NAMALWA (cell line): ENCODE measurements at places on chromosomes 6 and 20.
A peak's percentile ranks its signal among the peaks of the same experiment; 100 is the strongest.

DNA sequence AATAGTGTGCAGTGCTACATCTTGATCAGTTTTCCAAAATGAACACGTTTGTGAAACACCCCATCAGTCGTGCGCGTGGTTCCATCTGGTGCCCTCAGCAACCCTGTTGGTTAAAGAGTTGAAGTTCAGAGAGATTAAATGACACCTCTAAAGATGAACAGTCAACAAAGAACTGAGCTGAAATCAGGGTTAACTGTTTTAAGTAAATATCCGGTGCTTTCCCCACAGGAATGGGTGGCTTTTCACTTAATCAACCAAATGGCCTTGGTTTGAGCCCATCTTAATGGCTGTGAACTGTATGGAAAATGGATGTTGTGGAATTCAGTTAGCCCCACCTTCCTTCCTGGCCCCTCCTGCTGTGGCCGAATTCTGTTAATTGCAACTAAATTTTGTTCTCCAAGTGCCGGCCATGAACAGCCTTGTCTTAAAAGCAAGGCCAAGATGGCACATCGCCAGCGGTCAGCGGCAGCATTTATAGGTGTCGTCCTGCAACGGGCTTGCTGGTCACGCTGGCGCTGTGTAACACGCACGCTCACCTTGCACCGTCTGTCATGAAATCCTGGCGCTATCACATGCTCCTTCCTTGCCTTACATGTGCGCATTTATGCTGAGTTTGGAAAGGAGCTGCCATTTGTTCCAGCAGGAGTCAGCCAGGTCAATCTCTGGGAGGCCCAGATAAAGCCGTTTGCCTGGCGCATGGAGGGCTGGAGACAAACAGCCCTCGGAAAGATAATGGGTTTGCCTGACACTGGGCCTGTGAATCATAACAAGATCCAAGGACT is 164.5 kb downstream of the ERMARD start:
- no peak for DNase-seq

DNA sequence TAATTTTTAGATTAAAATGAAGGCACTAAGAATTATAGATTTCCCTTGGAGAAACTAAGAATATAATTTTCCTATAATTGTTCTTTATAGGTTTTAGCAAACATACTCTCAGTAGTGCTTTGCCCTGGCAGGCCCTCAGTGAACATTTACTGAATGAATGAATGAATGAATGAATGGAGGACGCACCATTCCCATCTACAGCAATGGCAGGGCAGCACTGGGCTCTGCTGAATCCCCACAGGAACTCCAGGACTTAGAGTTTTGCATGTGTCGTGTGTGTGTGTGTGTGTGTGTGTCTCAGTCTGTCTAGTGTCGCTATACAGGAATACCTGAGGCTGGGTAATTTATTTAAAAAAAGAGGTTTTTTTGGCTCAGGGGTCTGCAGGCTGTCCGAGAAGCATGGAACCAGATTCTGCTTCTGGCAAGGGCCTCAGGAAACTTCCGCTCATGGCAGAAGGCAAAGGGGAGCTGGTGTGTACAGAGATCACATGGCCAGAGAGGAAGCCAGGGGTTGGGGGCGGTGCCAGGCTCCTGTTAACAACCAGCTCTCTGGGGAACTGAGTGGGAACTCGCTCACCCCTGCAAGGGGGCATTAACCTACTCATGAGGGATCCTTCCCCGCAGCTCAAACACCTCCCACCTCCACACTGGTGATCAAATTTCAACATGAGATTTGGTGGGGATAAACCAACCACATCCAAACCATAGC is 20.1 kb downstream of the RNASET2 start:
- DNase-seq, result no peak

DNA sequence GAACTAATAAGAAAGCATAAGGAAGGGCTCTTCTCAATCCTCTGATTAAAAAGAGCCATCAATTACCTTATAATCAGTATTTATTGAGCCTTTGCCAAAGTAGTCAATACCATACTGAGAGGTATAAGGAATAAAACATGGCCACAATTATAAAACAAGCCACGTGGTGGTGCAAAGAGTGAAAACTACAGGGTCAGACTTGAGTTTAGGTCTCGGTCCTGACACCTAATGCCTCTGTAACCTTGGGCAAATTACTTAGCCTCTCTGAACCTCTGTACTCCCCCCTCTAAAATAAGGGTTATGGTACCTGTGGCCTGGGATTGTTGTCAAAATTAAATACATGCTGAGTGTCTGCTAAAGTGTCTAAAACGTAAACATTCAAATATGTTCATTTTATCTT is 11.8 kb downstream of the TRIM10 start:
- DNase-seq, result peak; percentile 13

- DNase-seq, result no peak
These were observed 793 bp upstream of the PDSS2 start for GRCh38 chr6:107460083-107460631.

GRCh38 chr6:5093231-5094015 is 8.3 kb downstream of the PPP1R3G start:
- DNase-seq, result no peak

DNA sequence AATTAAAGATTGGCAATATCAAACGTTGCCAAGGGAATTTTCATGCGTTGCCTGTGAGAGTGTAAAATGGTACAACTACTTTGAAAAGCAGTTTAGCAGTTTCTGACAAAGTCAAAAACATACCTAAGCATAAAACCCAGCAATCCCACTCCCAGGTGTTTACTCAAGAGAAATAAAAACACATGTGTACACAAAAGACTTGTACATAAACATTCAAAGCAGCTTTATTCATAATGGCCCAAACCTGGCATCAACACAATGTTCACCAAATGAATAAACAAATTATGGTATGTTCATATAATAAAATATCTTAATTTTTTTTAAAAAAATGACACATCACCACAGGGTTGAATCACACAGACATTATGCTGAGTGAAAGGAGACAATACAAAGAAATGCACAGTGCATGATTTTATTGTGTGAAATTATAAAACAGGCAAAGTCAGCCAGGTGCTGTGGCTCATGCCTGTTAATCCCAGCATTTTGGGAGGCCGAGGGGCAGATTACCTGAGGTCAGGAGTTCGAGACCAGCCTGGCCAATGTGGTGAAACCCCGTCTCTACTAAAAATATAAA is 240.4 kb upstream of the MARCKS start:
- no peak for DNase-seq

DNA sequence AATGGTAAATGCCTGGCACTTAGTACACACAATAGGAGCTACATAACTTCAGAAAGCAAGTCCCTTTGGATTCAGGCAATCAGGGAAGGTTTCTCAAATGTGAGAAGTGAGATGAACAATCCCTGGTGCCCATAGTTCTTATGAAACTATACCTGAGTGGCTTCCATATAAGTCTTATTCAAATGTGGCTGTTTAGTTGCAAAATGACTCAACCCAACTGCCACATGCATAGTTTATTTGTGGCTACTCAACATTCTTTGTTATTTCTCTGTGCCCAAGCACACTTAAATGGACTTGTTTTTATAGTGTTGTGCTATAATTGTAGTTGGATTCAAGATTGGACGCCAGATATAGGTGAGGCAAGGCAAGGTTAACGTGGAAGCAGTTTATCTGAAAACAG is 93.7 kb upstream of the ATXN1 start:
- DNase-seq, result no peak

DNA sequence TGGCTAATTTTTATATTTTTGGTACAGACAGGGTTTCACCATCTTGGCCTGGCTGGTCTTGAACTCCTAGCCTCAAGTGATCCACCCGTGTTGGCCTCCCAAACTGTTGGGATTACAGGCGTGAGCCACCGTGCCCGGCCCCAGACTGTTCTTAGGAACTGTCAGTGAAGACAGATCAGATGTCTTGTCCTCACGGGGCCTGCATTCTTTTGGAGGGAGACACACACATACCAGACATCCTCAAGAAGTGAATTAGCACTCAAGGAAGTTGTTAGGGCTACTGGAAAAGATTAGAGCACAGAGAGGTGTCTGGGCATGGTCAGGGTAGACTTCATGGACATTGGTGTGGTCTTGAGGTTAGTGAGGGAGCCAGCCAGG is 10.3 kb upstream of the LPIN3 start:
- DNase-seq, result no peak
